ENCODE measurements at places on chromosomes 5 and 9.

DNA sequence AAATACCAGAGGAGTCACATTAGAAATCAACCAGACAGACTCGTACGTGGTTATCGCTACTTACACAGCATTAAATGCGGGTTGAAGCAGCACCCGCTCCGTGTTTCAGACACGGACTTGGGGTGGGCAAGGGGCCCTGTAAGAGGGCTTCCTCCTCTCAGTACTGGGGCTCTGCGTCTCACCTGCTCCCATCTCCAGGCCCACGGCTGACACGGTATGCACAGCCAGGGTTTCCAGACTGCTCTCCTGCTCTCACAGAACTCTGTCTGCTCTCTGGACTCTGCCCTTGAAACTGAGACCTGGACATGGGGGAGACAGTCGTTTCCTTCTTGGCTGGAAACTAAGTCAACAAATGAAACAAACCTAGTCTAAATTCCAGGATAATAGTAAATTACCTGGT lies 24.7 kb upstream of the RASGEF1C start:
- no peak overlapping the region for H3K4me3 ChIP-seq
- peaks cover 9% of the 10 kb centered on the region for H3K4me1 ChIP-seq
- peak overlapping the region; percentile 58 for H3K27ac ChIP-seq
- no peaks in the 10 kb centered on the region for H3K27me3 ChIP-seq
- H3K36me3 ChIP-seq, result peaks cover 7% of the 10 kb centered on the region

DNA sequence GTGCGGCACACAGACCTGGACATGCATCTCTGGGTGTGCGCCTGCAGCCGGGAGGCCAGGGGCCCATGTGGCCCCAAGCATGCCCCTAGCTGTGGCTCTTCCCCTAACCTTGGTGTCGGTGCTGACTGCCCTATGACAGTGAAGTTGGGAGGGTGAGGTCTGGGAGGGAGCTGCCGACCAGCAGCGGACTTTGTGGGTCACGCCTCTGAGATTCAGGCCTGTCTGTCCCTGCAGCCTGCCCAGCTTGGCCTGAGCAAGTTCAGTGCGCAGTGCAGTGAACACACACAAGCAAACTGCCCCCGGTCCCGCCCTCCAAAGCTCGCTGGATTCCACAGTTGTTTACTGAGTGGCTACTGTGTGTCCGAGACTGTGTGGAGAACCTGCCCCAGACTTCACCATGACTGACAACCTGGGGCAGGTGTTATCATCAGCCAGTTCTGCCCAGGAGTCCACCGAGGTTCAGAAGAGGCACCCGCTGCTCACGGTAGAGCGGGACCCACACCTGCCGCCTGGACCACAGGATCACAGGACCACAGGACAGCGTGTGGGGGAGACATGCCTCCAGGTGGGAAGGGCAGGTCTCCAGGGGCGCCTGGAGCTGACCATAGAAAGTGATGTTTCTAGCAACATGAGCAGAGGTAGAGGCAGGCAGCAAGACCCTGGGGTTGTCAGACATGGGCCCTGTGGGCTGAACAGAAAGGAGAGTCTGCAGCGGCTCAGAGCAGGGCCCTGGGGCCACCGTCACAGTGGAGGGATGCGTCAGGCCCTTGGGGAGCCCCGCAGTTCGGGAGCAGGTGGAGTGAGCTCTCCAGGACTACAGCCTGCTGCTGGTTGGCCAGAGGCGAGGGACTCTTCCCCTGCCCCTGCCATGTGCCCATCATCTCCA lies 105.1 kb downstream of the PHF2 start:
- H3K27me3 ChIP-seq, result peaks cover 3% of the 10 kb centered on the region
- H3K4me3 ChIP-seq, result no peak overlapping the region
- no peak for DNase-seq
- H3K27ac ChIP-seq, result no peak overlapping the region

DNA sequence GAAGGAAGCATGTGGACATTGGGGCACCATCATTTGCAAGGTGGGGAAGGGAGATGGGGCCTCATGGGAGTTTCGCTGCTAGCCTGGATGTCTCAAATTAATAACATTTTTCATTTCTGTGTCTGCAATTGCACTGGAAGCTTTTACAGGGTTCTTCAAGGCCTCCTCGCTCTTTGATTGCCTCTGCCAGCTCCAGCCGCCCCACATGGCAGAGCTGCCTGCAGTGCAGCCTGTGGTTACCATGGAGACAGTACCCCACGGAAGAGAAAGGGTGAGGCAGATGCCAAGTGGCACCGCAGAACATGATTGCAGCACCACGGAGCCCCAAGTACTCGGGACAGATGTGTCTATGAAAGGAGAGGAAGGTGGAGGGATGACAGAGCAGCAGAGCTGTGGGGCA lies 25.4 kb downstream of the CTNND2 start:
- no peaks in the 10 kb centered on the region for H3K4me1 ChIP-seq
- no peak overlapping the region for H3K27ac ChIP-seq
- DNase-seq, result no peak

- H3K27ac ChIP-seq, result no peak overlapping the region
- H3K4me1 ChIP-seq, result no peaks in the 10 kb centered on the region
- no peak for DNase-seq
These were observed 178.3 kb downstream of the CWC27 start for GRCh38 chr5:64947031-64947430.

Measured in keratinocyte (primary cell).